ENCODE measurements at places on chromosomes 2 and 18. TPM values are rescaled to one million over a fixed set of nuclear protein-coding genes. Genes with fewer than 3 reads are reported as not detected.

The EGR4 gene
- total RNA-seq, result 0.15 TPM

The CLEC4F gene
- not detected for total RNA-seq

The PAIP2B gene
- total RNA-seq, result 33.9 TPM

The POTEI gene
- total RNA-seq, result 2.0 TPM

The PLA2R1 gene
- total RNA-seq, result 2.2 TPM

The CLIP4 gene
- 7.5 TPM for total RNA-seq

The XIRP2 gene
- not detected for total RNA-seq

The FSHR gene
- total RNA-seq, result 2.4 TPM

The TUBA3E gene
- not detected for total RNA-seq

The SCN3A gene
- not detected for total RNA-seq

The COL3A1 gene
- not detected for total RNA-seq

The TRIM43 gene
- total RNA-seq, result not detected

The AGXT gene
- total RNA-seq, result 0.18 TPM

The LIMS3 gene
- total RNA-seq, result 4.2 TPM

The CRYGC gene
- not detected for total RNA-seq

The RBKS gene
- 3.4 TPM for total RNA-seq

The CD226 gene
- not detected for total RNA-seq

The STRADB gene
- 50.1 TPM for total RNA-seq

The DNAJC5G gene
- total RNA-seq, result not detected

The UGT1A8 gene
- total RNA-seq, result 0.09 TPM

The GPBAR1 gene
- total RNA-seq, result 0.18 TPM

The FEV gene
- not detected for total RNA-seq

The FARP2 gene
- 51.4 TPM for total RNA-seq

The IL36G gene
- total RNA-seq, result not detected

The C1GALT1C1L gene
- total RNA-seq, result 0.20 TPM

The FRZB gene
- 52.1 TPM for total RNA-seq

The SLC9A2 gene
- 0.47 TPM for total RNA-seq

The AQP12A gene
- not detected for total RNA-seq

The SH2D6 gene
- total RNA-seq, result 1.1 TPM

The ZAP70 gene
- total RNA-seq, result 7.8 TPM

The PSTPIP2 gene
- 9.2 TPM for total RNA-seq

The APCDD1 gene
- 7.5 TPM for total RNA-seq

The MORN2 gene
- total RNA-seq, result 23.1 TPM

The CDCA7 gene
- 101 TPM for total RNA-seq

The DSC3 gene
- total RNA-seq, result 0.41 TPM

The KCNG2 gene
- total RNA-seq, result not detected

The PPIL3 gene
- total RNA-seq, result 60.5 TPM

The EMILIN2 gene
- total RNA-seq, result 16.8 TPM

The CNGA3 gene
- 0.33 TPM for total RNA-seq

The SERPINB10 gene
- not detected for total RNA-seq

The ASXL3 gene
- total RNA-seq, result 0.56 TPM

The GNAL gene
- total RNA-seq, result 49.9 TPM

The KIAA2012 gene
- 0.62 TPM for total RNA-seq

The DNAH6 gene
- 2.0 TPM for total RNA-seq

The PROKR1 gene
- 3.8 TPM for total RNA-seq

The SLC23A3 gene
- 1.9 TPM for total RNA-seq

The NEU4 gene
- total RNA-seq, result 1.1 TPM

The CABLES1 gene
- total RNA-seq, result 16.7 TPM

Measured in endodermal cell (in vitro differentiated cells).